Naive B cell (primary cell): ENCODE measurements at places on chromosomes 2 and 18. TPM values are rescaled to one million over a fixed set of nuclear protein-coding genes. Genes with fewer than 3 reads are reported as not detected.

- DNase-seq = no peak
These were observed 124.0 kb downstream of the RTP5 start for GRCh38 chr2:241993386-241994005.

Gene EPG5
- 6.9 TPM for polyA plus RNA-seq

Gene DLX1
- not detected for polyA plus RNA-seq

Gene ASXL3
- not detected for polyA plus RNA-seq

Gene RAB6C
- not detected for polyA plus RNA-seq

DNA sequence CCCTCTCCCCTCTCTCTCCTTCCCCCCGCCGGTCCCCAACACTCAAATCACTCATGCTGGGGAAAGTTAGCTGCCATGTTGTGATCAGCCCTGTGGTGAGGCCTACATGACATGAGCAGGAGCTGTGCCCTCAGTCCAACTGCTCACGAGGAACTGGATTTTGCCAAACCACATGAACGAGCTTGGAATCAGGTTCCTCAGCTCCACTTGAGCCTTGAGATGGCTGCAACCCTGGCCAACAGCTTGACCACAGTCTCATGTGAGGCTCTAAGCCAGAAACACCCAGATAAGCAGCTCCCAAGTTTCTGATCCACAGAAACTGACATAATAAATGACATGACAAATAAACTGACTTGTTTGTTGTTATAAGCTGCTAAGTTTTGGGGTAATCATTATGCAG is 38.4 kb downstream of the ARL4C start:
- DNase-seq = no peak

DNA sequence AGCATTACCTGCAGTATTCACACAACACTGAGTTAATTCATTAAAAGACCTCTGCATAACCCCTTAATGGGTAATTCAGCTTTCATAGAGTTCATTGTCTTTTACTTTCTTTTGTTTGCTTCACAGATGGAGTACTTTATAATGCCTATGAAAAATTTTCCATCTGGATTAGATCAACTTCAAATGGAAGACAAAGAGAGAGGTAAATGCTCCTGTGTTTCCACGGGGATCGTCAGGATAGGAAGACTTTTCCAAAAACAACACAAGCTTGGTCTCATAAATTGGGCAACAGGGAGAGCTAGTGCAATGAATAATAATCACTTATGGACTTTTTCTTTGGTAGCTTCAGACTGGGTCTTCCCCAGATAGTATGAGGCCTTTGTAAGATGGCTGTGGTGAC is 100.7 kb downstream of the ICOS start:
- DNase-seq = no peak

Gene TXNDC2
- polyA plus RNA-seq = not detected

- no peak for DNase-seq
These were observed 21.8 kb downstream of the TNFAIP6 start for GRCh38 chr2:151379169-151379568.

Gene CDH2
- polyA plus RNA-seq = not detected

DNA sequence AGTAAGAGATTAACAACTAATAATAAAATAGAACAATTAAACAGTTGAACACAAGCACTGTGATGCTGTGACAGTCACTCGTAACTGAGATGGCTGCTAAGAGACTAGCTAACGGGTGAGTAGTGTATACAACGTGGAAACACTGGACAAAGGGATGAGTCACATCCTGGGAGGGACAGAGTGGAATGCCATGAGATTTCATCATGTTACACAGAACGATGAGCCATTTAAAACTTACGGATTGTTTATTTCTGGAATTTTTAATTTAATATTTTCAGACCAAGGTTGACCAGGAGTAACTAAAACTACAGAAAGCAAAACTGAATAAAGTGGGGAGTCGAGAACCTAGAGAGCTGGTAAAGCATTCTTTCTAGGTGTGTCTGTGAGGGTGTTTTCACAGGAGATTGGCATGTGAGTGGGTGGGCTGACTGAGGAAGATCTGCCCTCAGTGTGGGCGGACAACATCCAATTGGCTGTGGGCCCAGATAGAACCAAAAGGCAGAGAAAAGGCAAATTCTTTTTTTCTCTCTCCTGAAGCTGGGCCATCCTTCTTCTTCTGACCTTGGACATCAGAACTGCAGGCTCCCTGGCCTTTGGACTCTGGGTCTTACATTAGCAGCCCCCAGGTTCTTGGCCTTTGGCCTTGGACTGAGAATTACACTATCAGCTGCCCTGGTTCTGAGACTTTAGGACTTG is 14.6 kb downstream of the TMSB10 start:
- peak; percentile 41 for DNase-seq

Gene CCDC121
- 1.7 TPM for polyA plus RNA-seq

GRCh38 chr18:37170984-37171383 is 342.1 kb downstream of the KIAA1328 start:
- DNase-seq = no peak

GRCh38 chr2:236908439-236909192 is 177.1 kb upstream of the COPS8 start:
- no peak for DNase-seq

- DNase-seq = no peak
These were observed 304.8 kb downstream of the CDCA7 start for GRCh38 chr2:173659509-173659908.

Gene ALPP
- polyA plus RNA-seq = 0.26 TPM

DNA sequence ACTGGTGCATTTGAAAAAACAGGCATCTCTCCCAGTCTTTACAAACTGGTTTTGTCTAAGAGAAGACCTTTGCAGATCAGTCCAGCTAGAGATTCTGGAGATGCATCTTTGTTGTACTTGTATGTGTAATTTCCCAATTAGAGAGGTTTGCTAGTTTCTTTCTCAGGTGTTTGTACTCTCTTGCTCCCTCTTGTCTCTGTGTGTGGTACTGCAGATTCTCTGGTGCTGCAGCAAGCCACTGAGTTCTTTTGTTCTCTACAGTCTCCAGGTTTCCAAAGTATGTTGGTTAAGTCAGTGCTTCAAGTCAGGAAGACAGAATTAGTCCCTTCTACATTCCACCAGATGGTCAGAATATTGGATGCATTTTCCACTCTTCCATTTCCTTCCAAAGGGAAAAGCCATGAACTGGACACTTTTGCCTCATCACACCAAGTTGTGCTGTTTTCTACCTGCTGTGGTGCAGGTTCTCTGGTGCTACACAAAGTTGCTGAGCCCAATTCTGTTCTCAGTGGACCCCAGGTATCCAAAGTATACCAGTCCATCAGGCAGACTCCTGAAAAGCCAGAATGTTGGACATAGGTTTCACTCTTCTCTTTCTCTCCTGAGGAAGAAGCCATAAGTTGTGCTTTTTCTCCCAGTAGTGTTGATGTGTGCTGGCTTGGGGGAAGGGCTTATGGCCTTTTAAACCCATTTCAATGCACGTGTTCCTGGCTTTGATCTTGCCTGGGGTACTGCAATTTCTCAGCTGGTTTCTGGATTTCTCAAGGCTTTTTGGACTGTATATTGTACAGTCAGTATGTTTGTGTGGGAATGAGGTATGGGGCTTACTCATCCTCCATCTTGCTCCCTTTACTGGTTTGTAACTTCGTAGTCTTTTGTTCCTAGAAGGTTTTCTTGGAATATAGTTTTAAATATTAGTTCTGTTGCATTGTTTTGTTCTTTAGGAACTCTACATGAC is 29.8 kb downstream of the EPC2 start:
- DNase-seq = peak; percentile 27

GRCh38 chr2:26848336-26849055 is 564 bp downstream of the DPYSL5 start:
- peak; percentile 7 for DNase-seq

DNA sequence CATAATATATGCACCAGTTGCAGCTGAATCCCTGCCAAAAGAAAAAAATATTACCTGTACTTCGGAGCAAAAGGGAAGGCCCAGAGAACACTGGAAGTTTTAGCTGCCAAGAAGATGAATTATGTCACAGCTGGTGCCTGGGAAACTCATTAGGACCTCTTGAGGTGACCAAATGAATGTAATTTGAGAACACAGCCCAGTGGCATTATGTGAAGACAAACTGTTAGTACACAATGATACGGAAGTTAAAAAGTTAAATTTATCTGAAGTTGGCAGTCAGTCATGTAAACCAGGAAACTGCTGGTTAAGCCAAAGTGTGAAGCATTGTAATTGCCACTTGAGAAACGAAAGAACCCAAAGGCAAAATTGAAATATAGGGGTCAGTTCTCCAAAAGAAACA is 80.7 kb downstream of the EML4 start:
- no peak for DNase-seq

Gene CLIP4
- 2.3 TPM for polyA plus RNA-seq

DNA sequence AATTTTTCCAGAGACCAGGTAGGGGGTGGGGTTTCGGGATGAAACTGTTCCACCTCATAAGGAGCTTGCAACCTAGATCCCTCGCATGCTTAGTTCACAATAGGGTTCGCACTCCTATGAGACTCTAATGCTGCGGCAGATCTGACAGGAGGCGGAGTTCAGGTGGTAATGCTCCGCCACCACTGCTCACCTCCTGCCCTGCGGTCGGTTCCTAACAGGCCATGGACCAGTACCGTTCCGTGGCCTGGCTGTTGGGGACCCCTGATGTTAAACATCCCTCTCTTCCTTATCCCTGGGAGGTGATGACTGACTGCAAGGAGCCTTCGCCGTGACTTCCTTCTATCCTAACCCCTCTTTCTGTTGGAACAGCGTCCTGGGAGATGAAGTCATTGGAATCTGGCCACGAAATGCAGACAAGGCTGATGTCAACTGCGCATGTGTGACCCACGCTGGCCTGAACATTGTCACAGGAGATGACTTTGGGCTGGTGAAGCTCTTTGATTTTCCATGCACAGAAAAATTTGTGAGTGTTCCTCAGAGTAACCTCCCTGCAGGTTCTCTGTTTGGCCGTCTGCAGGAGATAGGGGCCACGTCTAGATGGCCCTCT is 82.4 kb downstream of the RTN4 start:
- no peak for DNase-seq
